NCI-H2107 (cell line): ENCODE measurements at places on chromosomes 5 and 9.

- DNase-seq: no peak
Observed at GRCh38 chr9:114112778-114113584, 13.9 kb upstream of the KIF12 start.

DNA sequence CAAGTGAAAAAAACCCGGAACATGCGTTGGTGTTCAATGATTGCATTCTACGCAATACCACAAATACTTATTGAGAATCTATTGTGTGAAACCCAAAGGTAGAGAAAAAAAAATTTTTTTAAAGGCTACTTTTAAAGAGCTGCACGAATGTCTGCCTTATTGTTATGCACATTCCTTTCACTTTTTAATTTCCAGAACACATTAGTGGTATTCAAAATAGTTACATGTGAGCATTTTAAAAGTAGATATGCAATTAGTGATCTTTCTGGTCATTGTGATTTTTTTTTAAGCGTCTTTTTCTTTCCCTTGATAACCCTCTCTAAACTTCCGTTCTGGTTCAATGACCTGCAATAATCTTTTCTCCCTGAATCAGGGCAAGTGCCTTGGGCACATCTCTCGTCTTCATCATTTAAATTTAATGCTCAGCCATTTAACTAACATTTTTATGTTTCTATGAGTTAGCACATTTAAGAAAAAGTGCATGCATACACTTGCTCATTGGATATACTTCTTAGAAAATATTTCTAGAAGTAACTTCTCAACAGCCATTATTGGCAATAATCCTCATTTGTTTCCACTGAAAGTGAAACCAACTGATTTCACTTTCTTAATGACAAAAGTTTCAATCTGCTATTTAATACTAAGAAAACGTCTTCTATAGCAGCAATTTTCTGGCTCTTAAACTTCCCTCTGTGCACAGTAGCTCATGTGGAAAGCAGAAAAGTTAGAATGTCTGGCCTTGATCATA is 80.3 kb downstream of the CDH6 start:
- DNase-seq: no peak

DNA sequence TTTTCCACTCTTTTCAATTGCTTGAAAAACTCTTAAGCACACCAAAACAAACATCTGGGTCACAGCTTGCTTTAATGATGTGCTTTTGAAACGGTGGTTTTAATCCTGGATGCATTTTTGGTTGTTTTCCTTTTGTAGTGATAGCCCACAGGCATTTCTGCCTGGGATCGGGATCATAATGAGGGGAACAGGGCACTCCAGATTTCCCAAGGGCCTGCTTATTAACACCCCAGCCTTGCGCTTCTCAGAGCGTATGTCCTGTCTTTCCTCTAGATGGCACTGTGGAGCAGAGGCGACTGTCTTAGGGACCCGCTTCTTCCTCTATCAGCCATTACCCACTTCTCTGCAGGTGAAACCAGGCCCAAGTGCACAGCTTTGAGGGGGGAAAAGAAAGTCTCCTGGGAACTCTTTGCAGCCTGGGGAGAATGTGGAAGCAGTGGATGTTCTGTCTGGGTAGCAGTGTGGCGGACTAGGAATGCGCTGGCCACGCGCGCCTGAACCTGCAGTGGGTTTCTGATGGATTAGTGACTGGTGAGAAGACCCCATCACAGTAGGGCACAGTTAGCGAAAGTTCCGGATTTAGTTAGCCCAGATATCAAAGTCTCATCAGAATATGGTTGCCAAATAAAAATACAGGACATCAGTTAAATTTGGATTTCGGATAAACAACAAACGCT is 190.1 kb downstream of the GNA14 start:
- peak; percentile 61 for DNase-seq

DNA sequence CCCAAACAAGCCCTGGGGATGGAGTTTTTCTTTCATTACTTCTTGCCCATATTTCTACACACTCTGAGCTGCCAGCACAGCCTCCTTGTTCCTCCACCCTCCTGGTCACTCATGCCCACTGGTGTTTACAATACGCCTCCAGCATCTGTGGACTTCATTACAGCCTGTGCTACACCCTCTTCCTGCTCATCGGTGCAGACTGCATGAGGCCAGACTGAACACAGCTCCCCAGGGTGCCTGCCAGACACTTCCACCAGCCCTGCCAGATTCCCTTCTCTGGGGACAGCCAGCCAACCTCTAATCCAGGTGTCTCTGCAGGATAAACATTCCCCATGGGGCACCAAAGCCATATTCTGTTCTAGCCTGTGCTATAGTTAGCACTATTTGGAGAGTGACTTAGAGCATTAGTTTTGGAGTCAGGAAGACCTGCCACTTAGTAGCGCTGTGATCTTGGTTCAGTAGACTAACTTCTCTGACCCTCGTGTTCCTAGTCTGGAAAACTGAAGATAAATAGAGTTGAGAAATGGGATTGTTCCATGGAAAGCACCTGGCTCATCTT is 163.8 kb upstream of the KLF4 start:
- DNase-seq: no peak

GRCh38 chr9:92846662-92847145 is 31.1 kb downstream of the ZNF484 start:
- no peak for DNase-seq

GRCh38 chr9:15867988-15868387 is 315.1 kb downstream of the CCDC171 start:
- no peak for DNase-seq

DNA sequence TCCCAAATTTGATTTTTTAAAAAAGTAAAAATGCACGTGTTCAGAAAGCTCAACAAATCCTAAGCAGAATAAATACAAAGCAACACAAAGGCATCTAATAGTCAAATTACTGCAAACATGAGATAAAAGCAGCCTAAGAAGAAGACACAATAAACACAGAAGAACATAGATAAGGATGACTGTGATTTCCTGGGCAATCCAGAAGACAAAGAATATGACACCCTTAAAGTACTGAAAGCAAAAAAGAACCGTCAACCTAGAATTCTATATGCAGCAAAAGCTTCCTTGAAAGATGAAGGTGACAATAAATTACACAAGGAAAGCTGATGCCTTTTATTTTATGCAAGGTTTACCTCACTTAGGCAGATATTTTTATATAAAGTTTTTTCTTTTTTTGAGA is 58.2 kb downstream of the NACC2 start:
- no peak for DNase-seq

- DNase-seq: no peak
Observed at GRCh38 chr5:123873846-123874245, 361.9 kb downstream of the CSNK1G3 start.

DNA sequence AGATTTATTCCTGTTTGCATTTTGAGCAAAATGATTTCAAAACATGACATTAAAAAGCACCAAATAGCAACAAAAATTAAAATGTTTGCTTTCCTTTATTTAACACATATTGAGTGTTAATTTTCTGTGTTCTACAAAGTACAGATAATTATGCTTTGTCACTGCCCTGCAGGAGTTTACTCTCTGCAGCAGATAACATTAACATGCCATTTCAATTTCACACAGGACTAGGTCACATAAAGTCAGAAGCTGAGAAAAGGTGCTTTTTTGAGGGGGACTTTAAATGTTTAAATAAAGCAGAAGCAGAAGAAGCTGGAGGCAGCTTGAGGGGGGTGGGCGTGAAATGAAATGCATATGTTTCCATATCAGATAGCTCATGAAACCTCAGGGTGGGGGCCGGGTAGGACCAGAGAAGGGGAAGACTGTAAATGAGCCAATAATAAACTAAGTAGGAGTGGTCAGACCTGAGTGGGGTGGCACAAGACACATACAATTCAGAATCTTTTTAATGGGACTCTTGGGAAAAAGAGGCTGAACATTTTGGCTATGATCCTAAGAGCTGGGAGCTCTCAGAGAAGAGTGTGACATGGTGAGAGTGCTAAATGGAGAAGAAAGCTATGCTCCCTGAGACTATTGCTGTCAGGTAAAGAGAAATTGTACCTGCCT is 387.5 kb downstream of the FAM170A start:
- DNase-seq: no peak

- DNase-seq: no peak
Observed at GRCh38 chr5:125103459-125103858, 357.0 kb upstream of the ZNF608 start.

GRCh38 chr9:27212191-27212590 is 84.8 kb downstream of the EQTN start:
- no peak for DNase-seq

DNA sequence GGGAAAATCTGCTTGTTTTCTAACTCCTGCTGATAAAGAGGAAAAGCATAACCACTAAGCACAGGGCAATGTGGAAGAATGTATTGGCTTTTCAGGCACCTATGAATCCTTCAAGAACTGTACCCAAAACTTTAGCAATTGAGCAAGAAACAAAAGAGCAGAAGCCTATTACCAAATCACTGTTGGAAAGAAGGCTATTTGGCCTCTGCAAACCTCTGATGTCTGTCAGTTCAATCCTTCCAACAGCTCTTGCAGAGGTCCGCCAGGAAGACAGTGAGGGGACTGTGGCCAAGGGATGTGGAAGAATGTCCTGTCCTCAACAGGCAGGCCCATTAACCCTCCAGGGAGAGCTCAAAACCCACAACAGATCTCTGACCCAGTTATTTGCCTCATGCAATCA is 328.6 kb downstream of the ENC1 start:
- no peak for DNase-seq

DNA sequence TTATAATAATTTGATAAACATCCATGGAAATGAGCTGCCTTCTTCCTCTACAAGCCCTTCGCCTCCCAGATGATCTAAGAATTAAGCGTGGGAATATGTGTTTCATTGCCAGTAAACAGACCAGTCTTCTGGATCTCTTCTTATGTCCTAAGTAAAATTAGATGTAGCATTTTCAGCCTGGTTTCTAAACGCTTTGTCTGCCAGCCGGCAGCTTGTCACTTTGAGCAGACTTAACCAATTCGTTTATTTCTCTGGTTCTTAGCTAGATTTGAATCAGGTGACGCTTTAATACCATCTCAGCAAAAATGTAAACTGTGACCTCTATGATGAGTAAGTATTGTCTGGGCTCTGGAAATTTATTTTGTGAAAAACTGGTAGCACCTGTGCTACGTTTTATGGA is 380.6 kb upstream of the NUDT12 start:
- DNase-seq: no peak

GRCh38 chr5:42520203-42520602 is 97.0 kb downstream of the GHR start:
- no peak for DNase-seq

GRCh38 chr9:120982836-120983235 is 56.2 kb upstream of the TRAF1 start:
- DNase-seq: no peak

- DNase-seq: no peak
Observed at GRCh38 chr9:19200229-19200628, 30.3 kb upstream of the DENND4C start.

DNA sequence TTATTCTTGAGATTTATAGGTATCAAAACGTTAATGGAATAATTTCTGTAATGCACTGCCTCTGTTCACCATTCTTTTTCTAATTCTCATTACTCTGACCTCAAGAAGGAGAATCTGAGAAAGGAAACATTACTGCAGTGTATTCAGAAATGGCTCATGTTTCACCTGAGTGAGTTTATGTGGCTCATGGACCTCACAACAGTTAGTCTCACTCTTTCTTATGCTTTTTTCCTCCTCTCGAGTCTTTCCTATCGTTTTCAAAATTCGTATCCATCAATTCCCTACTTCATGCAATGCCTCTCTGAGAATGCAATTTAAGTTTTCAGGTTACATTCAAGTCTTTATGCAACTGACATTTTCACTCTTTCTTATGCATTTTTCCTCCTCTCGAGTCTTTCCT is 9.6 kb downstream of the CDH10 start:
- no peak for DNase-seq

- no peak for DNase-seq
Observed at GRCh38 chr5:140398379-140398811, 3.2 kb upstream of the ANKHD1 start.

DNA sequence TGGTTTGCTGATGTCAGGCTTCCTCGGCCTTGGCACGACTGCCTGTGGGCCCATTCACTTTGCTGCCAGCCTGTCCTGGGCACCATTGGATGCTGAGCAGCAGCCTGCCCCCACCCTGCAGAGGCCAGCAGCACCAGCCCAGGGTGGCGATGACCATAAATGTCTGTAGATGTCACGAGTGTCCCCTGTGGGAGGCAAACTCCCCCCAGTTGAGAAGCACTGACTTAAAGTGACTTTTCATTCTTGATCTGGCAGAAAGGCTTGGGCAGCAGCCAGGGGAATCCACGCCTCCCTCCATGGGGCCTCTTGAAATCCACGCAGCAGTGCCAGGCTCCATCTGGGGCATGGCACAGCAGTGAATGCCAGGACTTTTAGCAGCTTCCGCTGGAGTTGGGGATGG is 21.8 kb downstream of the IRX4 start:
- no peak for DNase-seq

- no peak for DNase-seq
Observed at GRCh38 chr9:33466565-33467495, 6.9 kb downstream of the NOL6 start.

GRCh38 chr5:78547731-78548615 is 100.6 kb downstream of the LHFPL2 start:
- no peak for DNase-seq

DNA sequence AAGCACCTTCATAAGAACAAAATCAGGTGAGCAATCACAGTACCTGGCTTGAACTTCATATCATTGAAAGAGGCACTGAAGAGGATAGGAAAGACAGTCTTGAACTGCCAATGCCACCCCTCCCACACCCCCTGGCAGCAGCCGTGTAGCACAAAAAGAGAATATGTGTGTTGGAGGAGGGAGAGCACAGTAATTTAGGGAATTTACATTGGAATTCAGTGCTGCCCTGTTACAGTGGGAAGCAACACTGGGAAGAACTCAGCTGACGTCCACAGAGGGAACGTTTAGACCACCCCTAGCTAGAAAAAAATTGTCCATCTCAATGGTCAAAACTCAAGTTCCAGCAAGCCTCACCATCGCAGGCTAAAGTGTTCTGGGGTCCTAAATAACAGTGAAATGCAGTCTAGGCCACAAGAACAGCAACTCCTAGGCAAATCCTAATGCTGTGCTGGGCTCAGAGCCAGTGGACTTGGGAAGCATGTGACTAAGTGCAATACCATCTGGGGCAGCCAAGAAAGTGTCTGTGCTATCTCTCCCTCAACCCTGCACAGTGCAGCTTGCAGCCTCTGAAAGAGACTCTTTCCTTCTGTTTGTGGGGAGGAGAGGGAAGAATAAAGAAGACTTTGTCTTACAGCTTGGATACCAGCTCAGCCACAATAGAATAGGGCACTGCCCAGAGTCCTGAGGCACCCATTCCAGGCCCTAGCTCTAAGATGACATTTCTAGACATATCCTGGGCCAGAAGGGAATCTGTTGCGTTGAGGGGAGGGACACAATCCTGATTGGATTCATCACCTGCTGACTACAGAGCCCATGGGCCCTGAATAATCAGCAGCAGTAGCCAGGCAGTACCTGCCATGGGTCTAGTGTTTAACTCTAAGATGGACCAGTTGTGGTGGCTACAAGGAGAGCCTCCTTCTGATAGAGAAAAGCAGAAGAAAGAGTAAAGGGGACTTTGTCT is 62.1 kb upstream of the VLDLR start:
- no peak for DNase-seq

- DNase-seq: no peak
Observed at GRCh38 chr5:142998316-142999020, 228.3 kb downstream of the ARHGAP26 start.
